Central memory CD8-positive, alpha-beta T cell (primary cell): ENCODE measurements at places on chromosomes 12 and 14.

- no peak for DNase-seq
These were observed 69.4 kb downstream of the CD163L1 start for GRCh38 chr12:7374423-7375144.

- DNase-seq = no peak
These were observed 460.3 kb downstream of the EGLN3 start for GRCh38 chr14:33490555-33490954.

- DNase-seq = no peak
These were observed 10.3 kb downstream of the KRT75 start for GRCh38 chr12:52423661-52424500.

DNA sequence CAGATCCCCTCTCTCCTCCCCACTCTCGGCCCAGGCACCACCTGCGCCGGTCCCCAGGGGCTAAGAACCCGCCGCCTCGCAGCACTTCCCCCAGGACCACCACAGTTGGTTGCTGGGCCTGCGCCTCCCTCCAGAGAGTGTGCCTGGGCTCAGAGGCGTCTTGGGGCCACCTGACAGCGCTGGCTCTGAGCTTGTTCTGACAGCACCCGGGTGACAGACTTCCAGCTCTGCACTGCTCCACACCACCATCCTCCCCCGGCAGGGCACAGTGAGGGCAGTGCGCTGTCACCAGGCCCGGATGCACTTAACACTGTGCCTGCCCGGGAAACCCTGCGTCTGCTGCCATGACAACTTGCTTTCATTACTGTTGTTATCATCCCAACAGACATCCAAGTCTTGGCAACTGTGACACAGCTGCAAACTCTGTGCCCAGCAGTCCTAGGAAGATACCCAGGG is 6.6 kb downstream of the BRF1 start:
- DNase-seq = peak; percentile 53

- DNase-seq = peak; percentile 65
These were observed at the start of gene NRDE2 for GRCh38 chr14:90331497-90332270. Gene NRDE2 (minus strand): TSS chr14:90331941. CDS start chr14:90331904, 37 bp downstream.

- DNase-seq = no peak
These were observed 43.1 kb downstream of the GPHB5 start for GRCh38 chr14:63275611-63276010.

DNA sequence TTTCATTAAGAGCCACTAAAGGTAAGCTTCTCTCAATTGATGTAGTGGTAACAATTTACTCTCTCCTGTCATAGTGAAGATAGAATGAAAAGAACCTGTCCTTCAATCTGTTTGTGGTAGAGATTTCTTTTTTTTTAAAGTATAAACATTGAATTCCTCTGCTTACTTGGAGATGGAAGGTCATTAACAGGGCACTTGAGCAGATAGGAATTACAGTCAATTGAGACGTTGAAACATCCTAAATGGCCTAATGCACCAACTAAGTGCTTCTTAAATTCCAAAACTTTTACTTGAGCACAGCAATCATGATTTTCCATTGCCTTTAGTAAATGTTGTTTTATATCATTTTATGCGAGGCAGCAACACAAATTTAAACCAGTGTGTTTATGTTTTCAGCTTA is 241.4 kb downstream of the FOXG1 start:
- no peak for DNase-seq

DNA sequence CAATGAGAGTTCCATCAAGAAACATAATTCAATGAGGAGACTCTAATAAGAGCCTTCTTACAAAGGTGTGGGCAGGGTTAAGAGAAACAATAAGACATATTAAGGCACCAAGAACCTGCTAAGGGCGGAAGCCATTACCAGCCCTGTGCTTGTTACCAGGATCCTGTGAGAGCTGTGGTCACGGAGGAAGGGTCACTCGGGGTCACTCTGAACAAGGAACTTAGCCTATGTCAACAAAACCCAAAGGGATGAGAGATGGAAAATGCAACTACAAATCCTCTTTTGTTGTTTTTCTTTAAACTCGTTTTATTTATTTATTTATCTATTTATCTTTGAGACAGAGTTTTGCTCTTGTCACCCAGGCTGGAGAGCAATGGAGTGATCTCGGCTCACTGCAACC is 460.4 kb upstream of the CCDC196 start:
- DNase-seq = no peak

GRCh38 chr12:27280412-27280811 is 36.3 kb downstream of the STK38L start:
- no peak for DNase-seq

GRCh38 chr12:54358191-54358944 is 5.9 kb downstream of the GPR84 start:
- DNase-seq = no peak

DNA sequence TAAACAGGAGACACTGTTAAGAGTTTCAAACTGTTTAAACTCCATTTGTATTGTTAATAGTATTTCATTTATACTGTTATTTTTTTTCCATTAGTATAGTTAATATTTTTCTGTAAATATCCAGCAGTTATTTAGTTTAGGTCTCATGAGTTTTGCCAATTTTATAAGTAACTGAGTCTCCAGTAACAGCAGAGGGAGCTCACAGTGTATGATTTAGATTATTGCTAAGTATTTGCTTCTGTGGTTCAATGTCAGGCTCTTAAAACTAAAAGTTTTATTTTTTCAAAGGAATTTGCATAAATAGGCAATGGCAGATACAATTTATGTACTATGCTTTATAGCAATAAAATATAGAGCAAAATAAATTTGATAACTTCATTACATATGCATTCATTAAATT is 209.7 kb downstream of the ATXN7L3B start:
- no peak for DNase-seq

DNA sequence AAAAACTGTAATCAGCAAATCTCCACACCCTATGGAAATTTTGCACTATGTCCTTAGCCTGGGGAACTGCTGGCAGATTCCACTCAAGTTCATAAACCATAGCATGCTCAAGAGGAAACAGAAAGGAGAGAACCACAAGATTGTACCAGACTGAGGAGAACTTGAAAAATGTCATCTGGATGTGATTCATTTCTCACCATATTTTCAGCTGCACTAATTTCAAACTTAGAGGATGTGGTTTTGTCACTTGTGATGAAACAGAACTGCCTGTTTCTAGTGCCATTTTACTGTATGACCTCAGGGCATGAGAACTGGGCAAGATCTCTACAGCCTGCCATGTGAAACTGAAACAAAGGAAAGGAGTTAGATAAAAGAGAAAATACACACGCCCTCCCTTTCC is 1493.1 kb upstream of the FLRT2 start:
- DNase-seq = no peak

- DNase-seq = no peak
These were observed 64.5 kb downstream of the FOXG1 start for GRCh38 chr14:28831126-28831525.

GRCh38 chr12:9718968-9719367 is 13.9 kb downstream of the CLECL1 start:
- DNase-seq = no peak

GRCh38 chr12:61536525-61536924 is 723.7 kb upstream of the USP15 start:
- no peak for DNase-seq

DNA sequence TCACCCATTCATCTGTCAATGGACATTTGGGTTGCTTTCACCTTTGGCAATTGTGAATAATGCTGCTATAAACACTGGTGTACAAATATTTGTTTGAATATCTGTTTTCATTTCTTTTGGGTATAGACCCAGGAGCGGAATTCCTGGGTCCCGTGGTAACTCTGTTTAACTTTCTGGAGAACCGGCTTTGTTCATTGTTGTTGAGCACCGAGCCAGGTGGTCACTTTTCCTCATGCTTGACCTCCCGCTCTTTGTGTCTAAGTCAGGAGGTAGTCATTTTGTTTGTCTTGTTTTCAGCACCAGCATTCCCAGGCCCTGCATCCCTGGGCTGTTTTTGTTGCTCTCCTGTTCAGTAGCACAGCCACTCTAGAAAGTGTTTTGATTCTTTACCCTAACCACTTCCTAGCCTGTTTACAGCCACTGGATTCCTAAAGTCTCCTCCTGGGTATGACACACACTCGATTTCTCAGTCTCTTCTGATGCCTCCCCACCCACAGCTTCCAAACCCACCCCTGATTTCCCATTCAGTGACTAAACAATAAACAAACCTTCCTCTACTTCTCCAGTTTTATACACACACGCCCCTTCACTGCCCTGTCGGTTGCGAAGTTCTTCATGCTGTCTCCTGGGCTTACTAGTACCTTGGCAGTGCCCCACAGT is 37.9 kb downstream of the B4GALNT3 start:
- no peak for DNase-seq

DNA sequence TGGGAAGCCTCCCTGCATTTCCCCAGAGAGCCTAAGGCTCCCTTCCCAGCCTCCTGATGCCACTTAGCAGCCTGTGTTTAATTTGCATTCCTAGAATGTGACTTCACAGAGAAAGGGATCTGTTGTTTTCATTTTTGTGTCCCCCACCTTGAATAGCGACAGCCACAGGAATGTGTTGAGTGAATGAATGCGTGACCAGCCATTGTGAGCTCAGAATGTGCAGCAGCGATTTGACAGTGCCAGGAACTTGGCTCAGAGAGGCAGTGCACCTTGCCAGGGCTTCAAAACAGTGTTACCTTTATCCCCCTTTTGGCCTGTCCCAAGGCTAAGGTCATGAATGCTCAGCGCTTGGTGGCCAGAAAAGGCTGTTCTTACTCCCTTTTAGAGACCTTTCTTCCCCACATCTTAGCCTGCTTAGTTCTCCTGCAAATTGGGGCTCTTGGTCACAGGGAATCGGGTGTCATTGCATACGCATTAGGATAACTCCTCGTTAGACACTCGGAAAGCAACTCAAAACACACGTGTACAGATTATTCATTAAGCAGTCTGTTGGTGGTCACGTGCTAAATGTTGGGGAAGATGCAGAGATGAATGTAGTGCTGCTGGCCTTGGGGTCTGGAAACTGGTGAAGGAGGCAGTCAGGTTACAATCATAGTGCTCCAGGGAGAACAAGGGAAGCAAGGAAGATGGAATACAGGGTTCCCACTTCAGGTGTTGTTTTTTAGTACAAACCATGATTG is 9.8 kb downstream of the NTF3 start:
- no peak for DNase-seq

DNA sequence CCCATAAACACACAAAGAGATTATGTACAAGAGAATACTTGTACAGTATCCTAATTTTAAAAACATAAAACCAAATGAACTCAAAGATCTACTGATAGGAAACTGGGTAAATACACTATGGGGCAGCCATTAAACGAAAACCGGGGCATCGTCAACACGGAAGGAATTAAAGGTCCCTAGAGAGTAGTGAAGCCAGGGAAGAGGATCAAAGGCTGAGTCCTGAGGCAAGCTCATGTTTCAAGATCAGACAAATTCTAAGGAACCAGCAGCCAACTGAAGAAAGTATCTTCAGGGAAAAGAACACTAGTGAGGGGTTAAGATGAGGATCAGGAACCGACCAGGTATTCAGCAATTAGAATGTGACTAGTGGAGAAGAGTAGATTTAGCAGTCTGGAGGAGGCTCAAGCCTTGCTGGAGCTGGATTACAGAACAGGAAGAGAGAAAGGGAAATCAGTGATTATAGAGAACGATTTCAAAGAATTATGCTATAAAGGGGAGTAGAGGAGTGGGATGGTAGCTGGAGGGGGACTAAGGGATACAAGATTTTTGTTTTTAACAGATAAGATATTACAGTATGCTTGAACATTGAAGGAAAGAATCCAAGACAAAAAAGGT is 23.7 kb downstream of the SEL1L start:
- DNase-seq = no peak

- no peak for DNase-seq
These were observed 45.0 kb downstream of the TRAFD1 start for GRCh38 chr12:112170376-112170775.

GRCh38 chr12:132189378-132190011 is 45.2 kb downstream of the NOC4L start:
- peak; percentile 81 for DNase-seq

DNA sequence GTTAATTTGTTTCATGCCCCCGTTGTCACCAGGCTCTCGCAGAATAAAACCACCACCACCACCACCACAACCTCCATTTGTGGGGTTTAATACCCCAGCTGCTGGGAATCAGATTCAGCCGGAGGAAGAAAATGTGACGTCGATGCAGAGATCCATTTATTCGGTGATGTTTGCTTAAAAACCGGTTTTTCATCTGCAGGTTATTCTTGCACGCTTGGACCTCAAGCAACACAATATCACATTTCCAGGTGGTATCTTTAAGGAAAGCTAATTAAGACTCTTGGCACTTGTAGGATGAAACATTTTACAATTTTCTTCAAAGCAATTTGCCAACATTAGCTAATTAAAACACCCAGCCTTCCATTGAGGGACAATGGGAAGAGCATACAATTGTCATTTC is 39.8 kb downstream of the SPRING1 start:
- DNase-seq = no peak

DNA sequence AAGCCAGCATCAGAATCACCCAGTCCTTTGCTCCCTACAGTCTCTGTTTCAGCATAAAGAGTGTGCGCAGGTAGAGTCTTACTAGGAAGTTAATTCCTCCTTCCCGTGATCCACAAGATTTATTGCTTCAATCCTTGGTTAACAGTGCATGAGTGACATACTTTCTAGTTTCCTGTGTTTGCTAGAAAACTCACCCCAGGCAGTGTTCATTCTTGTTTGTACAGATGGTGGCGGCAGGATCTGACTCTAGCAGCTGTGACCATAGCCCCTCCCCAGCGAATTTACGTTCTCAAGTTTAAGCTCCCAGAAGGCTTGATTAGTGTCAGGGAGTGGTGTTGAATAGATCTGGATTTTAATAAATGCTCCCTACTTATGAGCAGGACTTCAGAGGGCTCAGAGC is 75.9 kb upstream of the ANO2 start:
- DNase-seq = no peak

GRCh38 chr12:2284857-2285256 is 232.1 kb downstream of the CACNA1C start:
- no peak for DNase-seq
